Hematopoietic multipotent progenitor cell treated with erythropoietin and hydrocortisone succinate and interleukin-3 and kit ligand, for 17 days (in vitro differentiated cells): ENCODE measurements at places on chromosomes 3 and 15.

DNA sequence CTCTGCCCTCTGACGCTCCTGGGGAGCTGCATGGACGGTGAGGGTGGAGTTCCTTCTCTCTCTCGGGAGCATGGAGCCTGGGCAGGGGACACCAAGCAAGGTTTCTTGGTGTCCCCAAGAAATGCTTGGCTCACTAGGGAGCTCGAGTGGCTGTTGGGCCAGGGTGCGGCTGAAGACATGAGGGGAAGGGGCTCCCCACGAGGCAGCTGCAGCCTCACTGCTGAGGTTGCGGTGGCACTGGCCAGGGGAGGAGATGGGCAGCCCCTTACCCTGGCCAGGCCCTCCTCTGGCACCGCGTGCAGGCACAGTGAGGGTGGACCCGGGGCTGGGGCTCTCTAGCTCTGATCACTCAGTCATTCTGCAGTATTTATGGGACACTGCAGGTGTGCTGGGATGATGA is 43.5 kb upstream of the SLC41A3 start:
- no peak for DNase-seq

- no peak for DNase-seq
Measured at GRCh38 chr3:47337656-47338055, 43.2 kb upstream of the PTPN23 start.

DNA sequence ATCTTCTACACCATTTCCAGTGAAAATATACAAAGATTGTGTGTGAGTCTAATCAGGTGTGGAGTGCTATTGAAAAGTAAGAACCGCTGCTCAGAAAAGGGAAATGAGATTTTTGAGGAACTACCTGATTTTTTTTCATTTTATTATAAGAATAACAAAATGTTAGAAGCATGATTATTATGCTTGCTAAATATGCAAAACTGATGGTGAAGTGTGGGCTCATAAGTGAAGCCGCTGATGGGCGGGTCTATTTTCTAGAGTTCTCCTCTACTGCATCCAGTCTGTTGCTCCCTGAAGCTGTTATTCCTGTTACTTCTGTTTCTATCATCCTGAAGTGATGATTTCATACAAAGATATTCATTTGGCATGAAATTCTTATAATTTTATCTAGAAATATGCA is 612.0 kb downstream of the CADM2 start:
- no peak for DNase-seq

DNA sequence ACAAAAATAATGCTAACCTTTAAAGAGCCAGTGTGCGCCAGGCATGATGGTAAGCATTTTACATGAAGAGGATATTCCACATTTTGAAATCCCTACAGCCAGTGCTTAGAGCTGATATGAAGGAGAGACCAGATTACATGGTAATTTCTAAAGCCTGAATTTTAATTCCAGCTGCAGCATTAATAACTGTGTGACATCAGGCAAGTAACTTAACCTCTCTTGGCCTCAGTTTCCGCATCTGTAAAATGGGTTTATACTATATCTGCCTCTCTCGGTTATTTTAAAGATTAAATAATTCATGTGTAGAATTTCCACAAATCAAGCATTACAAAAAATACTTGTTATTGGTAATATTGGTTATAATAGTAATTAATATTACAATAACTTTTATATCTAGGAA is 165.4 kb downstream of the UACA start:
- no peak for DNase-seq

GRCh38 chr15:71730277-71731144 is 79.8 kb upstream of the NR2E3 start:
- peak; percentile 8 for DNase-seq

DNA sequence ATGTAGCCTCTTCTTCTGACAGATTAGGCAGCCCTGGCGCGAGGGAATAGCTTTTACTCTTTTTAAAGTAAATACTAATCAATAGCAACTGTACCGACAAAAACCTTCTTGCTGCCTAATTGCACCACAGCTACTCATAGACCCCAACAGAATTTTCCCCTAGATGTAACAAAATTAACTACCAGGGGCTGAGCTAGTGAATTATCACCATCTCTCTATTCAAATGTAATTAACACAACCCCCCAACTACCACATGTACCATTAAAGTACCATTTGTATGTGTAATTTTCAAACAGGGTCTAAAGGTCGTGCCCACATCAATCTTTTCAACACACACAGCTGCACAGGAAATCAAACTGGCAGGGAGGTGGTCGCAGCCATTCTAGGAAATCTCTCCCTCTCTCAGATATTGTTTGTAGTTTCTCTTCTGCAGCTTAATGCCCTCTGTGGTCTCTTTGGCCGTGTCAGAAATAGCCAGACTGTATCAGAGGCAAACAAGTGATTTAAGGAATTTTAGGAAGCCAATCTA is 322.9 kb downstream of the RORA start:
- DNase-seq = no peak

DNA sequence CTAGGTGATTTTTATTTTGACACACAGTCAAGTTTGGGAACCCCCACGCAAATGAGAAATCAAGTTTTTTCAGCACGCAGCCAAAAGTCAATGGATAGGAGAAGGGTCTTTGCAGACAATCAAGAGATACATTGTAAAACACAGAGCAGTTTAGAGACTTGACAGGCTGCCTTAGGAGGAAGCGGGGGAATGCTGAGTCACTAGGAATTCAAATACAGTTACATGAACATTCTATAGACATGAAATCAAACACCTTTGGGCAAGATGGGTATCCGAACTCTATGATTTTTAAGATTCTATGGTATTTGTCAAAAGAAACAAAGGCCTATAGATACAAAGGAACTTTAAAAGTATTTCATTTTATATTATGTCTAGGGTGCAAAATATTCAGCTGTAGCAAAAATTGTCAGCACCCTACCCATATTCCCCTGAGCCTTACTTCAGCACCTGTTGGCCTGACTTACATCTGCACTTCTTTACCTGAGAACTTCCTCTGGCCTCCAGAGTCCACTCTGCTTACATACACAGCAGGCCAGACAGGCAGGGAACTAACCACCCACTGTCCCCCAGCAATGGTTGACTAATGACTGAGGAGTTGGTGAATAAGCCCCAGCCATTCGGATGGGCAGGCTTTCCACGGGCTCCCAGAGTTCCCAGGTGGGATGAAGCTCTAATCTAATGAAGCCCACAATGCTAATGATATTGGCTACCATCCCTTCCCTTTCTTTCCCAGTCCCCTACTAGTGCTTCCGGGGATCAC is 289.3 kb upstream of the RORA start:
- no peak for DNase-seq

DNA sequence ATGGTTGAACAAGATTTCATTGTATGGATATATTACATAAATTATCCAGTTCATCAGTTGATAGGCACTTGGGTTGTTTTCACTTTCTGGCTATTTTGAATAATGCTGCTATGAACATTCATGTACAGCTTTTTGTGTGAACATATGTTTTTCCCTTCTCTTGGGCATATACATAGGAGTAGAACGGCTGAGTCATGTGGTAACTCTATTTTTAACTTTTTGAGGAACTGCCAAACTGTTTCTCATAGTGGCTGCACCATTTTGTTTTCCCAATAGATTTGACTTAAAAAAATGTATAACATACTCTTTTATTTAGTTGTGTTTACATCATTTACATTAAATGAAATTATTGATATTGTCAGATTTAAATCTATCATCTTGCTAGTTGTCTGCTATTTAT is 28.8 kb upstream of the RFX7 start:
- no peak for DNase-seq

DNA sequence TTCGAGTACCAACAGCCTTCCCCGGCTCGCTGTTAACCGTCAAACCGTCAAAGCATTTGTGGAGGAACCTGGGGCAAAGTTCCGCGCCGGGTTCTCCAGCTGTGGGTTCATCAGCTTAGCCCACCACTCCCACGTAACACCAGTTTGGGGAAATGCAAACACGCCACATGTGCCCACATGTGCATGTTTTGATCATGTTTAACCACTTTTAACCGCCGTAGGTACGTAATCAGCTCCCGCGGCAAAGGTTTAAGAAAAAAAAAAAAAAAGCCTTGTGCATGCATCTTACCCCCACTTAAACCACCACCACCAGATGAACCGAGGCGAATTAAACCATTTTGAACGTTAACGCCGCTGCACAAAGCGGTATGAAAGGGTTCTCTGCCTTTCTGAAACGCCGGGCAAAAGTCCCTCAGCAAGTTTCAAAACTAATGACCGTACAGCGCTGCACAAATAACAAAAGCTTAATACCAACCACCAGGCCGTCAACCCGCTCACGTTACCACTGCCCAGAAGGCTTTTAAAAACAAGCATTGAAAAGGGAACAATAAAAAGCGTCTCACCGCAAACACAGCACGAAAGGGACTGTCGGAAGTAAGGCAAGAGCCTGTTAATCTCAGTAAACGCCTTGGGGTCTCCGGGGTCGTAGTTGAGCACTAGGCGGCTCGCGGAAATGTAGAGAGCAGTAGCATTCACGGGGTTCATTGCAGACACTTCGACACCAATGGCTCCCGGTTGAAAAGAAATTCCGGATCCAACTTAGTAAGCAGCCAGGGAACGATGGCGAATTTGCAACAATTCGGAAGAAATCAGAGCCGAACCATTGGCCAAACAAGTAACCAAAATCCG is 1.5 kb downstream of the MSL2 start:
- peak; percentile 53 for DNase-seq

- no peak for DNase-seq
Measured at GRCh38 chr3:37693511-37694283, 168.0 kb upstream of the CTDSPL start.

DNA sequence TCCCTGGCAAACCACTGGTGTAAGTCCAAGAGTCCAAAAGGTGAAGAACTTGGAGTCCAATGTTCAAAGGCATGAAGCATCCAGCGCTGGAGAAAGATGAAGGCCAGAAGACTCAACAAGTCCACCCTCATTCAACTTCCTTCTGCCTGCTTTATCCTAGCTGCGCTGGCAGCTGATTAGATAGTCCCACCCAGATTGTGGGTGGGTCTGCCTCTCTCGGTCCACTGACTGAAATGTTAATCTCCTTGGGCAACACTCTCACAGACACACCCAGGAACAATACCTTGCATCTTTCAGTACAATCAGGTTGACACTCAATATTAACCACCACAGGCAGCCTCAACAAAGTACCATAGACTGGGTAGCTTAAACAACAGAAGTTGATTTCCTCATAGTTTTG is 245.9 kb upstream of the IGF1R start:
- DNase-seq = no peak

DNA sequence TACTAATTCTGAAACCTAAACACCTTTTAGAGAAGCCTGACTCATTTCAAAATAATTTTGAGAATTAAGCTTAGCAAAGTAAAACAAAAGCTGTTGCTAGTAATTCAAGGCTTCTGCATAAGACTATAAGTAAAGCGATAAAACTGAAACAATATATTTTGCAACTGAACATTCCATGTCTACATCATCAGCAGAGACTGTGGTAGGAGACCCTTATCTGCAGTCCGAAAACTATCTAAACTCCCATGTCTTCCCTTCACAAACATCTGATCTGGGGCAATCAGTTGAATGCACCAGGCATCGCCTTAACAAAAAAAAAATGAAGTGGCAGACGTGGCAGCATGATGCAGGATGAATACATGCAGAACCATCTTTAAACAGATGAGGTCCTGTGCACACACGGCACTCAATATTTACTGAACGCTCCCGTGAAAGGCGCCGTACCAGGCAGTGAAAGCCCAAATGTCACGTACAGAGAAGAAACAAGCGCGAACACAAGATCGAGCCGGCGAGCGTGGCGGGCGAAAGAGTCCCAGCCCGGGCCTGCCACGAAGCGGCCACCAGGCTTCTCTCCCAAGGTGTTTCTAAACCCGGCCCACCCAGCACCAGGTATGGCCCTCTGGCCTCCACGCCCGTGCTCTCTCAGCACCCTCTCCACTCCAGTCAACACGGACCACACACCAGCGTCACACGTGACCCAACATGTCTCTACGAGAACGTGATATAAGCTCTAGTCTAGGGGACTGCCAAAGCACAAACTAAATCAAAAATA is 63.0 kb downstream of the CHSY1 start:
- DNase-seq = no peak

GRCh38 chr3:190089711-190090110 is 31.0 kb downstream of the P3H2 start:
- DNase-seq = no peak

- DNase-seq = no peak
Measured at GRCh38 chr3:127688022-127688415, 15.3 kb downstream of the ABTB1 start.

DNA sequence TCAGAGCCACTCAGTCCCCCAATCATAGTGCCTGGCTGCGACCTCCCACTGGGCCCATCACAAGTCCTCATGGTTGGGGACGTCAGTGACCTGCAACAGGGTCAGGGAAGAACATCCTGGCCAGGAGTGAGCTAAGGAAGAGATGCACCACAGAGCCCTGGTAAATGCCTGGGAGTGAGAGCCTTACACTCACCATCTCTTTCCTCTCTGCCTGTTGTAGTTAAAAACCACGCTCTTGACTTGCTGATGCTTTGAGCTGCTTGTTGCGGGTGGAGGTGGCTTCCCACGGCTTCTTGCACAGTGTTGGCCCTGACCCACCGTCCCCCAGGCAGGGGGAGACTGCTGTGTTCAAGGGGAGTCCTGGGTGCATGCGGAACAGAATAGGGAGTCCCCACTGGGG is 91.1 kb upstream of the RGMA start:
- DNase-seq = no peak

DNA sequence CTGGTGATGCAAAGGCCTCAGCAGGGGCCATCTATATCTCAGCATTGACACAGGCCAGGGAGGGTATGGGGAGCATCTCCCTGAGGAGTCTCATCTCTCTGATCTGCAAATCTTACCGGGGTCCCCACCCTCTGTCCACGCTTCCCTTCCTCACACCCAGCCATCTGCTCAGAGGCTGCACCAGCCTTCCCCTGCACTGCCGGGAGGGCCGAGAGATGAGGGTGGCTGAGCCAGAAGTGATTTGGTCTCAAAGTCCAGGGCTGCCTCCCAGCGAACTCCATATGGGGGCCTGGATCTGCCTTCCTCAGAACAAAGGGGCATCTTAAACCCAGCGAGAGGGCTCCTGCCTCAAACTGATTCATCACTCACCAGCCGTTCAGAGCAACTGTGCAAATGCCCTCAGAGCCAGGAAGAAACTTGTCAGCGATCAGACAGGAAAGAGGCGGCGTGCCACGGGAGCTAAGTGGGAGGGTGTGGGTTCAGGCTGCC is 4.6 kb downstream of the IGDCC3 start:
- no peak for DNase-seq

- no peak for DNase-seq
Measured at GRCh38 chr3:41502023-41502422, 302.7 kb downstream of the CTNNB1 start.

DNA sequence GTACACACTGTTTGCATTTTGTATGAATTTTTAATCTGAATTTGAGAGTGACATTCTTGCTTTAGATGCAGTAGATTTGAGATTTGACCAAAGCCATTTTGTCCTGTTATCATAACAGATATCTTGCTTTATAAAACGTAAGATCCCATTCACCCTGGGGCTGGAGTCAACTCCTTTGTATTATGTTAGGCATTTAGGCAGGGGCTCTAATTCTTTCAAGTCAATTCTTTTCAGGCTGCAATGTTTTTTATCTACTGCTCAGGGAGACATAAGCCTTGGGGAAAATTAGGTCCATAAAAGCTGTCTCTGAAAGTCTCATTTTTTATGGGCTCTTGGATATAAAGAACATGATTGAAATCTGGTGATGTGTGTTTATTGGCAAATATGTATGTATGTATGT is 53.0 kb upstream of the CADPS start:
- no peak for DNase-seq

- no peak for DNase-seq
Measured at GRCh38 chr15:31079519-31079918, 22.0 kb downstream of the TRPM1 start.
